ENCODE measurements at places on chromosomes 13 and 19.

- no peak for DNase-seq
Measured at GRCh38 chr19:17070912-17071311, 4.3 kb downstream of the HAUS8 start.

- peak; percentile 38 for DNase-seq
Measured at GRCh38 chr19:54160182-54160811, 776 bp upstream of the LENG1 start.

DNA sequence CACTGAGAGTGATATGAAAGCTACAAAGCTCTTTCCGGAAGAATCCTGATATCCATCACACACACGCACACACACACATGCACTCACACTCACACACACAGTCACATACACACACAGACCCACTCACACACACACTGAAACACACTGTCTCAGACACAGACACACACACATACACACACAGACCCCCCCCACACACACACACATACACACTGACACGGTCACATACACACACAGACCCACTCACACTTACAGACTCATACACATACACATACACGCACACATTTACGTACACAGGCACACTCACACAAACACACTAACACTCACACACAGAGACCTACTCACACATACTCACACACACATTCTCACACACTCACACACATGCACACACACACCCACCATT lies 58.6 kb downstream of the LIG4 start:
- DNase-seq, result no peak

DNA sequence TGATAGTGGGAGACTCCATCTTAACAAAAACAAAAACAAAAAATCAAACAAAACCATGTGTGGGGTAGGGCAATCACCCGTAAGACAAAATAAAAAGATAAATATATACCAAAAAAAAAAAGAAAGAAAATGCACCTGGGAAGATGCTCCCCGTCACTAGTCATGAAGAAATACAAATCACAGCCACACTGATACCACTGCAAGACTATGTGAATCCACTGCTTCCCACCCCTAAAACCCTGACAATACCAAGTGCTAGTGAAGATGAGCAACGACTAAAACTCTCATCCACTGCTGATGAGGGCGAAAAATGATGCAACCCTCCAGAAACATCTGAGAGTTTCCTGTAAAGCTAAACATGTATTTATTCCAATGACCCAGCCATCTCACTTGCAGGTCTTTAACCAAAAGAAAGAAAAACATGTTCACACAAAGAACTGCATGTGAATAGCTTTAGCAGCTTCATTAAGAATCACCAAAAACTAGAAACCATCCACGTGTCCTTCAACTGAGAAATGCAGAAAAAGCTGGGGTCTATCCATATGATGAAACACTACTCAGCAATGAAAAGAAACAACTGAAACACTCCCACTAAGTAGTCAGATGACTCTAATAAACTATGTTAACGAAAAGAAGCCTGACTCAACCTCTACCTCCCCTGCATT lies 31.7 kb downstream of the BRD4 start:
- DNase-seq, result peak; percentile 90

Data from fibroblast of skin of right biceps (primary cell).